Activated T-cell treated with anti-CD3 and anti-CD28 coated beads for 24 hours (primary cell): ENCODE measurements at places on chromosomes 5 and 9.

DNA sequence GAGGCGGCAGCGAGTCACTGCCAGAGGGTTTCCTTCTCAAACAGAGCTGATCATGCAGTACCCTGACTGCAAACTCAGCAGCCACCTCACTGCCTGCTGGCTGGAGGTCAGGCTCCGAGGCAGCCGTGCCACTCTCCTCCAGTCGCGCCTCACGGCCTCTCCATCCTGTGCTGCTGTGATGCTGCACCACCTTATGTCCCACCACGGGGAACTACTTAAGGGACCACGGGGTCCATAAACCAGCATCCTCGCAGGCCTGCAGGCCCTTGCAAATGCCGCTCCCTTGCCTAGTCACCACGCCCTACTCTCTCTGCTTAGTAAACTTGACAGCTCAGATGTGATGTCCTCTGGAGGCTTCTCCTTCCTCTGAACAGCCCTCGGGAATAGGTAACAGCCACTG is 99.2 kb downstream of the CRB2 start:
- no peak for DNase-seq

- no peak for DNase-seq
Observed at GRCh38 chr9:101432740-101433139, 2.8 kb downstream of the ALDOB start.

DNA sequence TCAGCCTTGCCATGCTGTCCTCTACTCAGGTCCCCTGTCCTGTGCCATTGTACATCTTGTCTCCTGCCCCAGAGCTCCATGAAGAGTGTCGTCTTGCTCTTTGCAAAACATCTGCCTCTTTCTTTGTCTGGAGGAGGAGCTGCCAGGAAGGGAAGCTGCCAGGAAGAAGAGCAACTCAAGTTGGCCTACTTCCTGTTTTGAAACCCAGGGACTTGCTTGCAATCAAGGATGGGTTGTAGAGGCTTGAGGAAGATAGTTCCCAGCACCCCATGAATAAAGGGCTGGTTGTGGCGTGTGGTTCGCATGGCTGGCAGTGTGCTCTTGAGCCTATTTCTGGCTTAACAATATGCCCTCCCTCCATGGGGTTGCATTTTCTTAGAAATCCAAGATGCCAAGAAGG is 53.0 kb upstream of the CPEB4 start:
- DNase-seq = no peak

DNA sequence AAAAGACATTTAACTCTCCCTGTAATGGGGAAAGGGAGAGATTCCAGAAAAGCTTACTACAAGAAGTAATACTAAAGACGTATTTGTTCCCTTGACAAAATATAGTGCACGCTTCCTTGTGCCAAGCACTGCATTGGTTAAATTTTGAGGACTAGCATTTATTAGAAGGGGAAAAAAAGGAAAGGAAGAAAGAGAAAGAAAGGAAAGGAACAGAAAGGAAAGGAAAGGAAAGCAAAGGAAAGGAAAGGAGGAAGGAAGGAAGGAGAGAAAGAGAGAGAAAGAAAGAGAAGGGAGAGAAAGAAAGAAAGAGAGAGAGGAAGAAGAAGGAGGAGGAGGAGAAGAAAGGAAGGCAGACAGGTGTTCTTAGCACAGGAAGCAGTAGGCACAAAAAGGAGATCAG is 110.1 kb upstream of the CDH6 start:
- DNase-seq = no peak

DNA sequence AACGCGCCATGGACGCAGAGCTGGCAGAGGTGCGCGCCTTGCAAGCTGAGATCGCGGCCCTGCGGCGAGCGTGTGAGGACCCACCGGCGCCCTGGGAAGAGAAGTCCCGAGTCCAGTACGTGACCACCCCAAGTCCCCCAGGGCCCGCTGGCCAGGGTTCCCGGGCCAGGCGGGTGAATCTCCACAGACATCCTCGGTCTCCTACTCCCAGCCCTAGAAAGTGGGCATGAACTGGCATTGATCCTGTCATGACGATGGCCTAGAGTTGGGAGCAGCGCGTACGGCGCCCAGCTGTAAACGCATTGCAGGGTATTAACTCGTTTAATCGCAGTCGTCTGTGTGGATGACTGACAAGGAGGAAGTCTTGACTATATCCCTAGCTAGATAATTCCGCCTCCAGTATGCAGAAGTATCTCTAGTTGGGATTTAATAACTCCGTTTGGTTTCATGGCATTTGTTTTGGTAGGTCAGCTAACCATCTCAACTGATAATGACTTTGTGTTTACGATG is 293 bp downstream of the CENPP start:
- no peak for DNase-seq

GRCh38 chr9:98811051-98811650 is 3.7 kb downstream of the GALNT12 start:
- DNase-seq = no peak

GRCh38 chr9:115849679-115850412 is 303.7 kb upstream of the PAPPA start:
- DNase-seq = no peak

- DNase-seq = no peak
Observed at GRCh38 chr9:26301659-26302058, 590.9 kb downstream of the CAAP1 start.

DNA sequence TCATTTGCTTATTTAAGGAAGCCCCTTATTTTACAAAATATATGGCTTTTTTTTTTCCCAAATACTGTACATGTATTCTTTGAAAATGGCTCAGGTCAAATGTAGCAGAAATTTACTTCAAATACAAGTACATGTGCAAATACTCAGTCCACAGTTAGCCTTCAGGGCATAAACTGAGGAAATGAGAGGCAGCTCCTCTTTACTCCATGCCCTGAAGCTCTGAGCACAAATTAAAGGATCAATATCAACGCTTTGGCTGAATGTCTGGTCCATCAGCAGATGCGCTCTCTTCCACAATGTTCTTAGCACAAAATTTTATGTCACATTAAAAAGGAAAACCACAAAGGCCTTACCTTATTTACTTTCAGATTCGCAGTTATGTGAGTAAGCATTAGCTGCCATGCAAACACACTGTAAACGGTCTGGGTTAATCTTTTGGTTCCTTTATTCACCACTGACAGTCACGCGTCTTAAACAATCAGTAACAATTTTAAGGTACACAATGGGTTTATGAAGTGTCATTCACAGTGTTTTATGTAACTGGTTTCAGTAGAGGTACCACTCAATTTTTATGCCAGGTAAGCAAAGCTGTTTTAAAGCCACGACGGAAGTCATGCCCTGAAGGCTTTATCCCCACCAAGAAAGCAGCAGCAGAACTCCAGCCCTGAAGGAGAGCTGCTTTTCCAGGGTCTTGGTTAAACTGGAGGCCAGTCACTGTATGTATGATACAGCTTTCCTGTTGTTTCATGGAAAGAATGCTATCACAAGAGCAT is 103.4 kb downstream of the OTULIN start:
- DNase-seq = no peak

GRCh38 chr5:72185496-72186329 is 78.4 kb downstream of the MAP1B start:
- no peak for DNase-seq

DNA sequence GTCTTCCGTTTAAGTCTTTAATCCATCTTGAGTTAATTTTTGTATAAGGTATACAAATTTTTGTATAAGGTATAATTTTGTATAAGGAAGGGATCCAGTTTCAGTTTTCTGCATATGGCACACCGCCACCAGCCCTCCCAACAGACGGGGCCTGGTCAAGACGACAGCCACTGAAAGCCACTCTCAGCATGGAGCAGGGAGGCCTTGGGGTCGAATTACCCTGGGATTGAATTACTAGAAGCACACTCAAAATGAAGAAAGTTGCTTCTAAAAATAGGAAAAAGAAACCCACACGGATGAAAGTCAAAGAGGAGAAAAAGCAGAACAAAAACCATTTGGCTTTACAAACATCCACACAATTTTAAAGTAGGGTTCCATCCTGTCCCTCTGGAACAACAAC is 586.2 kb upstream of the ADAMTS16 start:
- no peak for DNase-seq

DNA sequence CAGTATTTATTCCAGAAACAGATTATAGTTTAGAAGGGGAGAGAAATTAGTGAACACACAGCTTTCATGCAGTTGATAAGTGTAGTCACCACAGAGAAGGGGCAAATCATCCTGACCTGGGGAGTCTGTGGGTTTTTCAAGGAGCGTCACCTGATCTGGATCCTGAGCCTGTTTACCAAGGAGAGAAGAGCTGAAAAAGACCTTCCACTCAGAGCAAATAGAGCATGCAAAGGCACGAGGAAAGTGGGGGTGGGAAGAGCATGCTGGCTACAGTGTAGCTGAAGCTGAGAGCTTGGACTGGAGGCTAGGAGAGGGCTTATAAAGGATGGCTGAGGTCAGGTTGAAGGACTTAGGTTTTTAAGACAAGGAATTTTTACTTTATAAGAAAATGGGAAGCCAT is 30.4 kb downstream of the ACO1 start:
- DNase-seq = no peak

DNA sequence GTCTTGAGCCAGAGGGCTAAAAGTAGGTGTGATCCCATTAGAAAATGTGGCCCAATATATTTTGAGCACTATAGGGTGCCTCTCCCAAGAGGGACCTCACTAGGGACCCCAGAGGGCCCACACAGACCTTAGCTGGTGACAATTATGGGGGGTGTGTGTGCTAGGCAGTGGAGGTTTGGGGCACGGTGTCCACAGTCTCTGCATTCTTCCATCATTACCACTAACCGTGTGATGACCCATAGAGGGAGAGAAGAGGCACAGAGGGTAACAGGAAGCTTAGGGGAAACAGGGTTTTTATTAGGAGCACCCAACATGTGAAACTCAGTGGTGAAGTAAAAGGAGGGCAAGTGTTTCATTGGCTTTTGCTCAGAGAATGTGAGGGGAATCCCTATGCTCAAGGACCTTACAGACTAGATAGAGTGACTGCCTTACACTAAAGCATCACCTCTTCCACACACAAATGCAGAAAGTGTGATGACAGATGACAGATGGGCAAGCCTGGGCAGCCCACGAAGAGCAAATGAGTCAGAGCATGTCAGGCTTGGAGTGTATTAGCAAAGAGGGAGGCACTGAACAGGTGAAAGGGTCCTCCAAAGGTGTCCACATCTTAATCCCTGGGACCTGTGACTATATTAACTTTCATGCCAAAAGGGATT is 2.5 kb upstream of the ACTL7A start:
- DNase-seq = no peak

DNA sequence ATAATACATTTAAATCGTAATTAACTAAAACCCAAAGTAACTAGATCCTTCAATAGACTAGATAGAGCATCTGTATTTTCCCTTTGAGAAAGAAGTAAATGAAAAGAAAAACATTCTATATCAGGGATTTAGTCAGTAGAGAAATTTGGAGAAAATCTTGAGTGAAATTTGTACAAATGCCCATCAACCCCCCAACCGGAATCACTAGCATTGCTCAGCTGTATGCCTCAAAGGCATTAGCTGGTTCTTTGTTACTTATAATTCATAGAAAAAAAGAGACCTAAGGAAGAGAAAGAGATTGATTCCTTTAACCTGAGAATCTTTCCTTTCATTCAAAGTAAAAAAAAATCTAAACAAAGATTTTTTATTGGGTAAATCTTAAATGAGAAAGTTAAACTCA is 659 bp downstream of the OMD start:
- DNase-seq = no peak

DNA sequence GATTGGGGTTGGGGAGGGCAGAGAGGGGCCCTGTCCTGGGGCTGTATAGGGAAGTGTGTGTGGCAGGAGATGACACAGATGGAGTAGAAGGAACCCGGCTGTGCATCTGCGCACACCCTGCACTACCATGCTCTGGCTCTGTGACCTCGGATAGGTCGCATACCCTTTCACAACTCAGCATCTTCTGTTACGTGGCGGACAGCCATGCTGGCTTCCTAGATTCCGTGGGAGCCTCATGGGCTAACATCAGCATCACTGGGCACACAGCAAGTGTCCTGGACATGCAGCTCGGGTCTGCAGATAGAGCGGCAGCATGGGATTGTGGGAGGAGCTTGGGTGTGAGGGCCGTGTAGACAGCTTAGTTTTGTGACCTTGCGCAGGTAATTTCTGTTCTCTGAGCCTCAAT is 9.2 kb downstream of the ARPC5L start:
- no peak for DNase-seq

- DNase-seq = no peak
Observed at GRCh38 chr5:138905541-138905940, 30.4 kb upstream of the LRRTM2 start.

DNA sequence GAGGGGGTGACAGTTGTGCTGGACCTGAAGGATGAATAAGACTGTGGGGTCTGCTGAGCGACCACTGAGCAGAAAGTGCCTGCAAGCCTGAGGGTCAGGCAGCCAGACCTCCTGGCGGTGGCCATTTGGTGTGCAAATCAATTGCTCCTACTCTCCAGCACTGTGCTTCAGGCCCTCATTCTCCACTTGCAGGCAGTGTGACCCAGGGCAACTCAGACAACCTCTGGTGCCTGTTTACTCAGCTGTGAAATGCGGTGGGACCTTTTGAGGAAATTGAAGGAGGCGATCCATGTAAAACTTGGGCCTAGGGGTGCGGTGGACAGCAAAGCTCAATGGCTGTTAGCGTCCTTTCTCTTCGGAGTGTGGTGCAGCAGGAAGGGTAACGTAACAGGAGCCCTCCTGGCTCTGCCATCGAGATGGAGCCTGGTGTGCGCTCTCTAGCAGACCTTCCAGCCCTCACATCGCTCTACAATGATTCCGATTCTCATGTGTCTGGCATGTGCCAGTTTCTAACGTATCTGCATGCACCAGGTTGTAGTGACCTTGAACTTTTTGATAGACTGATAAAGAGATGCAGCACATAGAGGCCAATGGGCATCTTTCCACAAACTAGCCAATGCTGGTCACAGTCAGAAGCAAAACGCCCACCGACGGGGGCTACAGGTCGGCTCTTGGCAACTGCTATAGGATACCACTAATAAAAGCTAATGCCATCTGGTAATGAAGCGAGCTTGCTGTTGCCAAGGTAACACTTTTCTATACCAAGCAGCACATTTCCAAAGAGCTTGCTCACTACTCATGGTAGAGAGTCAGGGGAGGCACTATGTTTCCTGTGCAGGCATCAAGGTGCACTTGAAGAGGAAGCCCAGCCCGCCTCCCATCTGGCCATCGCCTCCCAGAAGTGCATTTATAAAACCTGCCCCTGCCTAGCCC is 159.7 kb upstream of the RAPGEF1 start:
- DNase-seq = no peak

DNA sequence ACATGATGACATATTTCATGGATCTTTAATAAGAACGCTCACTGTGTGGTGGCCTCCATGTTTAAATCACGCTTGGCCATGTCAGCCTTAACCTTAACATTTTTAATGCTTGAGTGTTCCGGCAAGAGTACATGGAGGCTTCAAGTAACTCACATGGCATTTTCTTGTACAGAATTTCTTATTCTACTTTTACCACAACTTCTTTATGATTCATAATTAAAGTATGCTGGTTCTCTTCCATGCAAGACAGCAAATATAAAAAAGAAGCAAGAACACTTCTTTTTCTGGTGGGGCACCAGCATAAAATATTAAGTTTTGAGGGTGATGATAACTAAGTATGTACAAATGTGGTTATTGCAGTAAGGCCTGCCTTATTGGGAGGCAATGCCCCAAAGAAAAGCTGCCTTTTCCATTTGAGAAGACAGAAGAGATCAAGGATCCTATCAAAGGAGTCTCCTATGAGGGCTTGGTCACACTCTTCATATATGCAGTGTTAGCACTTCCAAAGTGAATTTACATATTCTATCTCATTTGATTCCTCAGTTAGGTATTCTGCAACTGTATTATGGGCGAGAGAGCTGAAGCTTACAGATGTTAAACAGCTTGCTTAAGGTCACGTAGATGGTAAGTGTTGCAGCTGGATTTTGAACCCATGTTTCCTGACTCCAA is 382.7 kb upstream of the MEF2C start:
- DNase-seq = no peak

- DNase-seq = no peak
Observed at GRCh38 chr5:71839096-71839884, 120.2 kb downstream of the CARTPT start.
